Naive B cell (primary cell): ENCODE measurements at places on chromosomes 7 and 10.

DNA sequence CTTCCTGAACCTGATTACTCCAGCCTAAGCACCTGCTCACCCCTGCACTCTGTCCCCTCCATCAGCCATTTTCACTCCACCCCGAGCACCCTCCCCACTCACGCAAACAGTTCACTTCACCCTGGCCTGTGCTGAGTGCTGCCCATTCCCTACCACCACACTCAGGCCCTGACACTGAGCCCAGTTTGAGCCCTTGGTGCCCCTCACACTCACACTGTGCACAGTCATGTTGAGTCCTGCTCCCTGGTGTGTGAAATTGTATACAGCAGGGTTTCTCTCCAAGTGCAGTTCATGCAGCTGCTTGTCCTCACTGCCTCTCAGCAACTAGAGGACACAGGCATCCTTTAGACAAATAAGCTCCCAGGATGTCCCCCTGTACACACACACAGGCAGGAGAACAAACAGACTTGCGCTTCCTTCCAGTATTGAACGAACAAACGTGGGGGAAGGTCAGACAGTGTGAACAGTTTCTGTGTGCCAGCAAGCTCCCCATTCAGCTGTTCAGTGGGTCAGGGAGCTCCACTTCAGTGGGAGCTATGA lies 6.8 kb downstream of the MYO1G start:
- DNase-seq: no peak

GRCh38 chr7:5635006-5635405 lies 146.5 kb downstream of the RNF216 start:
- DNase-seq: no peak

DNA sequence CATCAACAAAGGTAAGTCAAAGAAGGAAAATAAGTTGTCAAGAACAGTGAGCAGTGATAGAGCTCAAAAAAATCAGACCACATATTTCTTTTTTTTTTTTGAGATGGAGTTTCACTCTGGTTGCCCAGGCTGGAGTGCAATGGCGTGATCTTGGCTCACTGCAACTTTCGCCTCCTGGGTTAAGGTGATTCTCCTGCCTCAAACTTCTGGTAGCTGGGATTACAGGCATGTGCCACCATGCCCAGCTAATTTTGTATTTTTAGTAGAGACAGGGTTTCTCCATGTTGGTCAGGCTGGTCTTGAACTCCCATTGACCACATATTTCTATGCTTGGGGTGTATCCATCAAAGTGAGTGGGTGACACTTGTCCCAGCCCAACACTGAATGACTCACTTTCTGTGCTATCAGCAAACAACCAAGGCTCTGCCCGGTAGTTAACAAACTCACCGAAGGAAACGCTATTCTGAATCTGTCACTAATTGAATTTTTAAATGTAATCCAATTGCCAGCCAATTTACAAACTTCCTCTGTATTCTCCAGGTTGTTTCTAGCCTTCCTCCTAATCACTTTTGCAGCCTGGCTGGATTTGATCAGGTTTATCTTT lies 19.6 kb upstream of the SMNDC1 start:
- DNase-seq: no peak

- DNase-seq: no peak
These were observed 122.9 kb upstream of the INSYN2A start for GRCh38 chr10:127319271-127319670.

DNA sequence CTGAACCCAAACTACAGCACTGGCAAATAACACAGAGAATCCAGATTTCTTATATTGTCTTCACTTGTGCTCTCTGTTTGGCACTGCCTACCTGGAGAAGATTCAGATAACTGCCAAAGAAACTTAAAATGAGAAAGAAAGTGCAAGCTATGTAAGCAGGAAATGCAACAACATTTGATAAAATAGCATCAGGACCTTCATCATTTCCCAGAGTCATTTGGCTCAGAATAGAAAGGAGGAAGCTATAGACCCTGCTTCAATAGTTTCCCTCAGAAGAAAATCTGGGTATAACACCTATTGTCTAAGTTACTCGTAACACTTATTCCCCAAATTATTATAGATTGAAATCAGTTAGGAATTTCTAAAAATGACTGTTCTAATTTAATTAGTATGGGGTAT lies 56.2 kb downstream of the CC2D2B start:
- DNase-seq: peak; percentile 12

DNA sequence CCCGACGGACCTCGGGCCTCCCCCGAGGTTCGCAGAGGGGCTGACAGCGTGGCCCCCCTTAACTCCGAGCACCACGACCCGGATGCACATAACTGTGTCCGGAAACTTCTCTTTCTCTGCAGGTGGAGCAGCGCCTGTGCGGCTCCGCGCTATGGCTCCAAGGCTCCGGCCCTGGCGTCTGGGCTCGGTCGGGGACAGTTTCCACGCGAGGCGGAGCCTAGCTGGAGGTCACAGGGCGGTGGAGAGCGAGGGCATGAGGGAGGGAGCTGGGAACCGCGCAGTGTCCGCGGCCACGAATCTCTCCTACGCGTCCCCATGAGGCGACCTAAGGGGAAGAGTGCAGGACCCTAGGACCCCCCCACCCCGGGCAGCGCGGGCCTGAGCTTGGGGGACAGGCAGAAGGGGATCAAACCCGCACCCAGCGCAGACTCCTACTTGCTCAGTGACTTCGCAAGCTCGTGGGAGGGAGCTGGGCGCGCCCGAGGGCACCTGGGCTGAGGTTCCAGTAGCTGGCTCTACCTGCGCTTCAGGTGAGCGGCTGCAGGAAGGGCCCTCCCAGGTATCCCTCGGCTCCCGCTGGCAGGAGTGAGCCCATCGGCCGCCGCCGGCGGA lies 8.6 kb upstream of the MNX1 start:
- DNase-seq: no peak
